ENCODE measurements at places on chromosomes 16 and 17.

DNA sequence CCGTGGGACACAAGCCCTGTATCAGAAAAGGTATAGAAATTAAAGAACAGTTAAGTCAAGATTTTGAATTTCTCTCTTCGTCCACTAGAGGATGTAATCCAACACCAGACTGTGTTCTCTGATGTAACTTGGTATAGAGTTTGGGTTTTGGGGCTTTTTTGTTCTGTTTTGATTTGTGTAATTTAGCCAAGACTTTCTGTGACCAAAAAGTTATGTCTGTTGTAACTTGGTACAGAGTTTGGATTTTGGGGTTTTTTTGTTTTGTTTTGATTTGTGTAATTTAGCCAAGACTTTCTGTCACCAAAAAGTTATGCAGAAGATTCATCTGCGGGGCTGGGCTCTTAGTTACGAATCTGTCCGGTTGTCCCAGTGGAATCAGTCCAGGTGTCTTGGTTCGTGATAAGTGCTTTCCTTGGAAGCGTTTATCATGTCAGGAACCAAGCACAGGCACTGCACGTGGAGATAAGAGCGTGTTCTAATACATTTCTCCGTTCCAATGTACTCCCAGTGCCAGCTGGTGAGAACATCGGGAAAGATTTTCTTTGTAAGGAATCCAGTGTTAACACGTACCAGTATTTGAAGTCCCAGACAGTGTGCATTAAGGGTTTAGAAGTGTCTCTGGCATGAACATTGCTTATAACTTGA is 44.1 kb upstream of the SEC14L1 start:
- DNase-seq: peak; percentile 49

DNA sequence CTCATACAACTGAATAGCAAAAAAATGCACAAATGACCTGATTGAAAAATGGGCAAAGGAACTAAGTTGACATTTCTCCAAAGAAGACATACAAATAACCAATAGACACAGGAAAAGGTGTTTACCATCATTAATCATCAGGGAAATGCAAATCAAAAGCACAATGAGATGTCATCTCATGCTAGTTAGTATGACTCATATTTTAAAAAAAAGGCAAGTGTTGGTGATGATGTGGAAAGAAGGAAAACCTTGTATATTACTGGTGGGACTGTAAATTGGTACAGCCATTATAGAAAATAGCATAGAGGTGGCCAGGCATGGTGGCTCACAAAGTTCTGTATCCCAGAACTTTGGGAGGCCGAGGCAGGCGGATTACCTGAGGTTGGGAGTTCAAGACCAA is 232.5 kb upstream of the ZFHX3 start:
- no peak for DNase-seq

GRCh38 chr17:72004611-72005331 is 116.0 kb upstream of the SOX9 start:
- peak; percentile 69 for DNase-seq

GRCh38 chr16:11278681-11279628 is 2.2 kb downstream of the PRM1 start:
- DNase-seq: no peak

- DNase-seq: no peak
These were observed 21.3 kb upstream of the EMP2 start for GRCh38 chr16:10601444-10602408.

DNA sequence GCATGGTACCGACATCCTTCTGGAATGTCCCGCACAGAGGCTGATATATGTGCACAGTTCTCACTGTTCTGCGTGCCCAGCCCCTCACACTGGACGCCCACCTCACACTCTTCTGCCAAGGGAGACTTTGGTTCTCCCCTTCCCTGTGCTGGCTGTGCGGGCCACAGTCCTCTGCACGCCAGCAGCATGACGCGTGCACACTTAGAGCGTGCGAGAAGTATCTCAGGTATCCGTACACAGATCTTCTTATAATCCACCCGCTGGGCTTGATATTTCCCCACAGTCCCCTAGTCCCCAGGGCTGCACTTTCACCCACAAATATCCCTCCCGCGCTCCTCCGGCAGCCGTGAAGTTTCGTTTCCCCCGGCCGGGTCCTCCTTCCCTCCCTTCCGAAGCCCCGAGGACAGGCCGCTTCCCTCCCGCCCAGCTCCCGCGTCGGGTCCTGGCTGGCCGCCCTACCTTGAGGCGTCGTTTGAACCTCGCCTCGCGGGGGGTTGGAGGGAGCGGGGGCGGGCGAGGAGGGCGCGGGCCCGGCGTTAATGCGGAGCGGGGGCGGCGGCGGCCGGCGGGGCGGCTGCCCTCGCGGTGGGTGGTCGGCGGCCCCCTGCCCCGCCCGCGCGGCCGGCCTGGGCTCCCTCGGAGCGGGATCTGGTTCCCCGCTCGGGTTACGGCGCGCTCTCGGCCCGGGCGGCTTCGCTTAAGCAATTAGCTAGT is 5.0 kb upstream of the FOXF1 start:
- no peak for DNase-seq
